ENCODE measurements at places on chromosomes 16 and 17. TPM values are rescaled to one million over a fixed set of nuclear protein-coding genes. Genes with fewer than 3 reads are reported as not detected.

DNA sequence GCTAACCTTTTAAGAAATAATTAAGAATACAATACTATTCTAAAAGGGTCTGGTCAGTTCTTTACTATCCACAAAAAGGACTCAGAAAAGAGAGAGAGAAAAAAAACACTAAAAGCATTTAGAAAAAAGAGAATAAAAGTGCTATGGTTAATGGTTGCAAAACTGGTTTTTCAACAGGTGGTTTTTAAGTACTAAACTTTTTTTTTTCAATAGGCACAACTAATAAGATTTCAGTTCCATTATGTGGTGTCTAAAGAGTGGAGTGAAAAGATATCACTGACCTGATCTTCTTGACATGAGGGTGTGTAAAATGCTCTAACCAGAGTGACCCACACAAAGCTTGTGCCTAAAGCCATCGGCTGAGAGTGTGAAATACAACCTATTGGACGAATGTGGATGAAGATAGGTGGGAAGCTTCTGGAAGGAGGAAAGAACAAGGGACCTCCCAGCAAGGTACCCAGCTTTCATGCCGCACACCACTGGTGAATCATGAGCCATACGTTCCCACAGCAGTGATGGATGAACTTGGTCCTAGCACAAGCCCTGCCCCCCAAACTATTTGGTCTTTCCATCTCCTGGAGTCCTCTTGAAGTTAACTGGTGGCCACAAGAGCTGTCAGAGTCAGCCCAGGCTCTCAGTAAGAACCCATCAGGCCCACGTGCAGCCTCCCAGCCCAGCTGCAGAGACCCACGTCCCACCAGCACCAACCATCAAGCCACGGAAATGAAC lies 103.0 kb downstream of the ZFHX3 start:
- DNase-seq = no peak

DNA sequence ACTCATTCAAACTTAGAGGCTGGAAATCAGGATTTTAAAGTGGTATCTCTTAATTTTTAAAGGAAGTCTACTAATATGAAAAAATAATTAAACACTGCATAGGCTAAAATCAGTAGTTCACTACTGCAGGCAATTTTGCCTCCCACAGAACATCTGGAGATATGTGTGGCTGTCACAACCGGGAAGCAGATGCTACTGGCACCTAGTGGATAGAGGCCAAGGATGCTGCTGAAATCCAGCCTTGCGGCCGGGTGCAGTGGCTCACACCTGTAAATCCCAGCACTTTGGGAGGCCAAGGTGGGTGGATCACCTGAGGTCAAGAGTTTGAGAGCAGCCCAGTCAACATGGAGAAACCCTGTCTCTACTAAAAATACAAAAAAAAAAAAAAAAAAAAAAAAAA lies 473.9 kb downstream of the XYLT1 start:
- DNase-seq = no peak

- peak; percentile 5 for DNase-seq
Observed at GRCh38 chr16:66169817-66170216, 196.7 kb upstream of the CDH5 start.

- peak; percentile 57 for DNase-seq
Observed at GRCh38 chr17:78130437-78131101, at the start of gene TMC8. TMC8 (plus strand) TSS chr17:78130771; CDS start chr17:78131589, 818 bp downstream.

DNA sequence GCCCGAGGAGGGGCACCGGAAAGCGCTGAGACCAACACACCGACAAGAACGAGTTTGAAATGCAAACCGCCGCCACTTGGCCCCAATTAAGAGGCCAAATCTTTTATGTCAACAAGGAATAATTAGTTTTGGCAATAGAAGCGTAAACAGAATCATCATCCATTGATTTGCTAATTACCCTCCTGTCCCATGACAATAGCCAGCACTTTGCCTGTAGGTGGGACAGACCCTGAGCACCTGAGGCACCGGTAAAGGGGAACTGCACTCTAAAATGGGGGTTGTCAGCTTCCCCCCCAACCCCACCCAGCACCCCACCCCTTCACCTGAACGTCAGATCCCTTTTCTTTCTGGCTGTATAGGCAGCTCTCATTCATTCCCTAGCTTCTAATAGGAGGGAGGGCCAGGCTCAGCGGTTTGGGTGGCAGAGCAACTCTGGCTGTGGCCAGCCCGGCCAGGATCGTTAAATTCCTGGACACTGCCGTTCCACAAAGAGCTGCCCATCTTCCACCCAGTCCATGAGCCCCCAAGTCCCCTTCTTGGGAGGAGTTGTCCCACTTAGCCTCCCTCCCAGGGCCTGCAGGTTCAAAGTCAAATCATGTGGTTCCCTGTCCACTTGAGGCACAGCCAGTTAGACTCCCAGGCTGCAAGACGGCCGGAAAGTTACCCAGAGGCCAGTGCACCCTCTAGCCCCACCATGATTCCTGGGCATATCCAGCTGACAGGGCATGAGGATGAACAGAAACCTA lies 45.8 kb downstream of the WNT3 start:
- no peak for DNase-seq

DNA sequence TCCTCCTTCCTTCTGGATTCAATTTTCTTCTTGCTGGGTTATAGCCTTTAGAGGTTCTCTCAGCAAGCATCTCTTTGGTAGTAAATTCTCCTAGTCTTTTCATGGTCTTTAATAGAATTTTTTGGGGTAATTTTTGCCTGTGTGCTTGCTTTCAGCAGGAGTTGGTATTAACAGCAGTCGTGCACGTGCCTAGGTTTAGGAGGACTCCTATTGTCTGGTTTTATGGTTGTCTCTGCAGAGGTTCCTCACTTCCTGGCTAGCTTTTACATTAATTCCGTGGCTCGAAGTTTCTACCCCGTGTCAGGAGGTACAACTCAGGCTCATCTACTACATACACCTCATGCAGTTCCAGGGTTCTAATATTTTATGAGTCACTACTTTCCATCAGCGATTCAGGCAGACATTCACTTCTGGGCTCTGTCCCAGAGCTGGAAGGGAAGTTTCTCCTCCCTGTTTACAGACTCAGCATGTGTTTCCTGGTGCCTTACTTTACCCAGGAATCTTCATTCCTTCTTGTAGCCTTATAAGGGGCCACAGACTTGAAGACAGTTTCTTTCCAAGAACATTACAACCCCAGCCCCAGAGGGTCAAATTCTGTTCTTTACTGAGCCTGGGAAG lies 643.6 kb downstream of the HS3ST4 start:
- no peak for DNase-seq

- DNase-seq = no peak
Observed at GRCh38 chr17:43892647-43892952, 14.7 kb downstream of the MPP2 start.

DNA sequence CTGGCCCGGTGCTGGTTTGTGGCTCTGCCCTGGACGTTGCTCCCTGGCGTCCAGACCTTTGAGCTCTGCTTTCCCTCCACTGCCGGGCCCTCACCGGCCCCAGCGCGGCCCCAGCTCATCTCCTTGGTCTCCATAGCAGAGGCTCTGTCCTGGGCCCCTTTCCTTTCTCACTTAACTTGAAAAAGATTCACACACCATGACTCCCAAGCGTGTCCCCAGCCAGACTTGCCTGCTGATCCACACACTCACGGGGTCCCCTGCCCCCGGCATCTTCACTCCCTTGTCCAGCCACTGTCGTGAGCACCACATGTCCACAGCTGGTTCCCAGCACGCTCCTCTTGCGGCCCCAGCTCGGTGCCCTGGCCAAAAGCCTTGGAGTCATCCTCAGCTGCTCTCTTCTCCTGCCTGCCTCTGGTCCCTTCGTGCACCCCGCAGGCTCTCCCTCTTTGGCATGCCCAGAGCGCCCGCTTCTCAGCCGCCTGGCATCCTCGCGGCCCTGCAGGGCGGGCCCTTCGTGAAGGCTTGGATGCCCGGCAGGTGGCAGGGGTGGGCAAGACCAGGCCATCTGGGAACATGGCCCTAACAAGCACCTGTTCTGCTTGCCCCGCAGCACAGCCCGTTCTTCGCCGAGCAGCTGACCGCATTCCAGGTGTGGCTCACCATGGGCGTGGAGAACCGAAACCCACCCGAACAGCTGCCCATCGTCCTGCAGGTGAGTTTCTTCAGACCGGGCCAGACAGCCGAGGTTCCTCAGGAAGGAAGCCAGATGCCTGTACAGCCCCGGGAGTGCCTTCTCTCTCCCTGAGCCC lies 145.6 kb upstream of the CHMP6 start:
- DNase-seq = no peak

- no peak for DNase-seq
Observed at GRCh38 chr17:77257596-77258458, 117.1 kb downstream of the SEC14L1 start.

DNA sequence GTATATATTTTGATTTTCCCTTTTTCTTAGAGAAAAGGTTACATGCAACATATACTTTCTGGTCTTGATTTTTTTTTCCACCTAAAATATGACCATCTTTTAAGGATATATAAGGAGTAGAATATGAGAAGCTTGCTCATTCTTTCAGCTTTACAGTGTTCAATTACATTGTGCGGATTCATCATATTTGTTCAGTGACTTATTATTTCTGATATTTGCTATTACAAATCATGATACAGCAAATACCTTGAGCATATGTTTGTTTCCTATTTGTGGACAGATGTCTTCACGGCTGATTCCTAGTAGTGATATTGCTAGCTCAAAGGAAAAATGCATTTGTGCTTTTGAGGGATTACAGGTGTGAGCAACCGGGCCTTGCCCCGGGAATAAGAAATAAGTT lies 18.1 kb downstream of the KATNIP start:
- no peak for DNase-seq

GRCh38 chr16:53090286-53090590 lies 35.4 kb downstream of the CHD9 start:
- no peak for DNase-seq

DNA sequence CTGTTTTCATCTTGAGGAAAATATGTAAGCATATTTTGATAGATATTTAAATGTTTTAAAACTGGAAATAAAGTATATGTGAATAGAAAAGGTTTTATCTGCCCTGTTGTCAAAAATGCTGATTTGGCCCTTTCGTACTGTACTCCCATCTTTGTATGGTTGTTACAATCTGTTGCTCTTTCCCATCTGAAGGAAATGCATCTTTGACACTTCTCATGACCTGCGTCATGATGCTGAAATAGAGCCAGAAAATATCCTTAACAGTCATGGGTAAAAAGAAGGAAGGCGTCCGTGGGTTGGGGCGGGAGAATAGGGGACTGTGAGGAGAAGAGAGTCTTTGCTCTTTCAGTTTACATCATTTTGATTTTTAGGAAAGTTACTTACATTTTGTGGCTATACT lies 327.7 kb downstream of the BCAS3 start:
- no peak for DNase-seq

DNA sequence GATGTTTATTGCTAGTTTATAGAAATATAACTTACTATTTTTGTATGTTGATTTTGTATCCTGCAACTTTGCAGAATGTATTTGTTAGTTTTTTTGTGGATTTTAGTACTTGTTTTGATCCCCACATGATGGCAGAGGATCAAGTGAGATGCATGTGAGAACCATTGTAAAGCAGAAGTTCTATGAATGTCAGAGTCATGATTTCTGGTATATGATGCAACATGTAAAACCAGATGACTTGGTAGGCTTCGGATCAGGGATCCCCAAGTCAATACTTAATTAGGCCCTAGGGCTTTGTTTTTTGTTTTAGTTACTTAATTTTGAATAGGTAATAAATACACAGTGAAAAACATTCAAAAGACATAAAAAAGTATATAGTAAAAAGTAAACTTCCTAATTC lies 45.8 kb downstream of the ESRP2 start:
- DNase-seq = peak; percentile 24

DNA sequence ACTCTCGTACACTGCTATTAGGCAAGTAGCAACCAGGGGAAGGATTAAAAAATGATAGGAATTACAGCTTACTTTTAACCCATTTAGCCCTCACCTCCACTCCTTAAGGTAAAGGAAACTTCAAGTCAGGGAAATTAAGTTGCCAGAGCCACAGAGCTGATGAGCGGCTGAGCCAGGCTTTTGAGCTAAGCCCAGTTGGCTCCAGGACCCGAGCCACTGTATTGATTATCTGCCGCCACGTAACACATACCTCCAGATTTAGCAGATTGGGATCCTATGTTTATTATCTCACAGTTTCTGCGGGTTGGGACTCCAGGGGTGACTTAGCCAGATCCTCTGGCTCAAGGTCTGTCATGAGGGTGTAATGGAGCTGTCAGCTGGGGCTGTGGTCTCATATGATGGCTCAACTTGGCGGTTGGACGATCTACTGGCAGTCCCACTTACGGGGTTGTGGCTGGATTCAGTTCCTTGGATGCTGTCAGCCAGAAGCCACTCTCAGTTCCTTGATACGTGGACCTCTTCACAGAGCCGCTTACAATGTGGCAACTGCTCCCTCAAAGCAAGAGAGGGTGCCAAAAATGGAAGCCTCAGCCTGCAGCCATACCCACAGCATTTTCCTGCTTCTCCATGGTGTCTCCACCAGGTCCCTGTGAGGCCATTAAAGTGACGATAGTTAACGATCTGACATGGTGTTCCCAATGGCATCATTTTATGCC lies 57.3 kb downstream of the TMEM186 start:
- DNase-seq = no peak

GRCh38 chr17:22217135-22217534 lies 524.8 kb downstream of the KCNJ18 start:
- DNase-seq = no peak

- no peak for DNase-seq
Observed at GRCh38 chr17:79630821-79631639, 20.2 kb upstream of the RBFOX3 start.

GRCh38 chr16:75702242-75702641 lies 981 bp upstream of the DUXB start:
- no peak for DNase-seq

GRCh38 chr16:31243734-31244670 lies 15.8 kb upstream of the ITGAM start:
- DNase-seq = peak; percentile 82

DNA sequence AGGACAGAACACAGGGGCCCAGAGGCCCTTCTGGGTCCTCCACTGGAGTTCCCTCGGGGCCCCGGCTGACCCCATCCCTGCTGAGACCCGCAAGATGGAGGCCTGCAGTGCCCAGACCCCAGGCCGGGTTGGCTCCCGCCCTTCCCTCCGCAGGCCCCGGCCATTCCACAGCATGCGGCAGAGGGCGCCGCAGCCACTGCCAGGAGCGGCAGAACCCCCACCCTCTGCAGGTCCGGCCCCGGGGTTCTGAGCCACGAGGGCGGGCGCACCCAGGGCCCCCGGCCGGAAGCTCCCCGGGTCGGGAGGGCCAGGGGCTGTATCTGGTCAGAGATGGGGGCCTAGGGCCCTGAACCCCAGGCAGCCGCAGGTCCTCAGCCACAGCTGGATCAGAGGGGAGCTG lies 2.4 kb upstream of the PERCC1 start:
- peak; percentile 34 for DNase-seq

Gene BIRC5
- not detected for polyA plus RNA-seq

Gene SPATA32
- polyA plus RNA-seq = not detected

Gene TADA2A
- 2.9 TPM for polyA plus RNA-seq

Gene RHBDL1
- not detected for polyA plus RNA-seq

Gene WNK4
- polyA plus RNA-seq = not detected

Gene LAT
- 1.9 TPM for polyA plus RNA-seq

Gene MTMR4
- polyA plus RNA-seq = 20.7 TPM

Gene SLC4A1
- polyA plus RNA-seq = 0.04 TPM

Gene CFAP97D1
- polyA plus RNA-seq = not detected

Gene SLC35G6
- not detected for polyA plus RNA-seq
